ENCODE measurements at places on chromosomes 2 and 18.

DNA sequence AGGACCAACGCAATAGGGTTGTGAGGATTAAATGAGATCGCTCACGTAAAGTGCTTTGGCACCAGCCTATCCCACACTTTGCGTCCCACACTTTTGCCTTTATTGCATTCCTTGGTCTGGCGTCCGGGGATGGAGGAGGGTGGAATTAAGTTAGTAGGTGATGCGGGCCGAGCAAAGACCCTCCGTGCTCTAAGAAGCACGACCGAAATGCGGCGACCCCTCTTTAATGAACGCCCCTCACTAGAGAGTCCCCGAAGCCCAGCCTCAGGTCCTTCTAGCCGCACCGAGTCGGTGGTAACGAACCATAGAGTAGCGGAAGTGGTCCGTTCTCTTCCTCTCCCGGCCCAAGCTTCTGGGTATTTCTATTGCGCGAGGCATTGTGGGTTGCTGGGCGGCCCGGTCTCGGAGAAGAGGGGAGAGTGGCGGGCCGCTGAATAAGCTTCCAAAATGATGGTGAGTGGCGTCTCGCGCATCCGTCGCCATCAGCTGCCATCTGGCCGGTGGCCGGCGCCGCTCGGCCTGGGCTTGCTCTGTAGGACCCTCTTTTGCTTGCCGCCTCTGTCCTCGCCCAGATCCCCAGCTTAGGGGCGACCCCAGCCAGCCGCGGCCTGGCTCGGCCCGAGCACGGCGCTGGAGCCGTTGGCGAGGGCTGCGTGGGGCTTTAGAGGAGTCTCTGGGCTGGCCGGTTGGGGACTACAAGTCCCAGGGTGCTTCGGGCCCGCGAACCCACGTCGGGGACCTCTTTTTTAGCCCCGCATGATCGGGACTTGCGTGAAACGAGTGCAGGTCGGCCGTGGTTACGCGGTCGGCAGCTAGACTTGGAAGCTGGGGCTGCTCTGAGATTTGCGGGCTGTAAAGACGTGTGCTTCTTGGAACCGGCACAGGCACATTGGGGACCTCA, at the start of gene CCT7:
TSS of gene CCT7 (plus strand) at position 377 of the 901 bp plus-strand sequence. CDS start at position 448, 71 bp downstream.
- peak; percentile 95 for DNase-seq

GRCh38 chr2:128543646-128544045, 225.0 kb upstream of the HS6ST1 start:
- no peak for DNase-seq

GRCh38 chr2:137183206-137183898, 418.0 kb downstream of the THSD7B start:
- DNase-seq = no peak

GRCh38 chr2:46498681-46499080, 19.3 kb downstream of the TMEM247 start:
- DNase-seq = no peak

GRCh38 chr2:65477590-65477989, 45.2 kb upstream of the SPRED2 start:
- DNase-seq = no peak

DNA sequence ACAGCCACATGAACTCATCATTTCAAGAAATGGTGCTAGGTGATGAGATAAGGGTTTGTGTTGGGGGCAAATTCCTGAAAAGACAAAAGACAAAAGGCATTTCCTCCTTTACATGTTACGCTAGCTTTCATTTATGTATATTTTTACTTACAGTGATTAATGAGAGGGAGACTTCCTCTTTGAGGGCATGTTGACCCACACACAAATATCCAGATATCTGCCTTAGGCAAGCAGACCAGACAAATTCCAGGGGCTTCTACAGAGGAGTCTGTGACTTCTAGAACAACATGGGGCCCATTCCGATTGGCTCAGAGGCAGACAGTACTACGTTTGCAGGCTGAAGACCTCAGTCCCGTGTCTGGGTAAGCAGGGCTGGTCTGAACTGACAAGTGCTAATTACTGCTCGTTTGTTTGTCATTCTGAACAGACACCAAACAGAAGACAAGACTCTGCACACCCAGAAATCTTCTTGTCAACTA, 74.8 kb upstream of the ST6GAL2 start:
- DNase-seq = no peak

DNA sequence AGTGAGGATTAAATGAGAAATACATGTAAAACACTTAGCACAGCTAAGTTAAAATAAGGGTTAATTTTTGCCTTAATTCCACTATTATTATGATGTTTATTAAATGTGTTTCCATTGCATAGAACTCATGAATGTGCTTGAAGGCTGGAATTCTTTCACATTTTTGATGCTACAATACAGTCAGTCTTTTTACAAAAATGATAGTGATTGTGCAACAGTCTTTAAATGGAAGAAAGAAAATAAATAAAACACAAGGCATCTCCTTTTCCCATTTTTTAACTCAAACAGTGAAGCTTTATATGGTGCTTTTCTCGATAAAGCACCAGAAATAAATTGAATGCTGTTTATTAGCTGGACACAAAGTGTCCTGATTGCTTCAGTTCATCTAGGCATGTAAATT, 123.9 kb downstream of the MAP2 start:
- DNase-seq = no peak

GRCh38 chr18:8933714-8934284, 168.7 kb upstream of the NDUFV2 start:
- DNase-seq = no peak

DNA sequence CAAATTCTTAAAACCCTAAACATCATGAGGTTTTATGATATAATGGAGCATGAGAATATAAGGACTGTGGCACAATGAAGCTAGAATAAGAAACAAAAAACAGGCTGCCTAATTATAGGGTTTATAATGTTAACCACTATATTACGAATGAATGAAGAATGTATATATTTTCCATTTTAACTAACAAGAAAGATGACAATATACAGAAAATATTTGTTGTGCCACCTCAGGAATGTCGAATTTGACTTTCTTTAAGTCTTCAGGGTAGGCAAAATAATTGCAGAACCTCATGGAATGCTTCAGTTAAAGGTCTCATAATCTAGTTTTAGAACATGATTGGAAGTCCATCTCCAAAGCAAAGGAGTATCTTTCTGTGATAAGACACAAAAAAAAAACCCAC, 282.9 kb upstream of the SLC8A1 start:
- DNase-seq = no peak

DNA sequence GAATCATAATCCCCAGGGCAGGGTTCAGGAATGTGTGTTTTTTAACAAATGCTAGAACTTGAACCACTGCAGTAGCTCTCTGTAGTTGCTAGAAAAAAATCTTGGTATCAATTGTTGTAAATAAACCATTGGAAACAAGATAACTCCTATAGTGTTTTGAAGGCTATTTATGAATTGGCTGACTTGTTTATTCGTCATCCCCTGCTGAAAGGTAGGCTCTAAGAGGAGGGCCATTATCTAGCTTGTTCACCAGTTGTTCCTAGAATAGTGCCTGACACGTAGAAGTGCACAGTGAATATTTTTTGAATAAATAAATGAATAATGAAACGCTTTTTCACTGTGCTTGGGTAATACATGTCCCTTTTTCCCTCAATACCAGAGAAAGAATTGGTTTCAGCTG, 211.4 kb downstream of the BABAM2 start:
- no peak for DNase-seq

DNA sequence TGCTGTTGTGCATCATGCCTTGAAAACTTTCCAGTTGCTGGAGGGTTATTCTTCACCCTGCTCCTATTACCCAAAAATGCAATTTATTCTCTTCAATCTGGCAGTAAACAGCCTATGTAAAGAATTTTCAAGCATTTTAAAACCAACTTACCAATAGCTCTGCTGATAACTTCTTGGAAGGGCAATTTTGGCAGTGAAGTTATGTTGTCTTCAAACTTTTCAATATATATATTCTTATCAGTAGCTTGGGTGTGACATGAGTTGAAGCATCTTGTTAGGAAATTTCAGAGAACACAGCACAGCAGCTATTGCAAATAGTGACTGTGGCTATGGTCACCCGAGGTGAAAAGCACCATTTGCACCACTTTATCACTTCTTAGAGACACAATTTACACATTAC, 395.5 kb downstream of the STK39 start:
- DNase-seq = no peak

GRCh38 chr2:32772638-32773447, 145.0 kb downstream of the TTC27 start:
- DNase-seq = peak; percentile 72

GRCh38 chr2:235432741-235433520, 60.9 kb upstream of the AGAP1 start:
- peak; percentile 24 for DNase-seq

DNA sequence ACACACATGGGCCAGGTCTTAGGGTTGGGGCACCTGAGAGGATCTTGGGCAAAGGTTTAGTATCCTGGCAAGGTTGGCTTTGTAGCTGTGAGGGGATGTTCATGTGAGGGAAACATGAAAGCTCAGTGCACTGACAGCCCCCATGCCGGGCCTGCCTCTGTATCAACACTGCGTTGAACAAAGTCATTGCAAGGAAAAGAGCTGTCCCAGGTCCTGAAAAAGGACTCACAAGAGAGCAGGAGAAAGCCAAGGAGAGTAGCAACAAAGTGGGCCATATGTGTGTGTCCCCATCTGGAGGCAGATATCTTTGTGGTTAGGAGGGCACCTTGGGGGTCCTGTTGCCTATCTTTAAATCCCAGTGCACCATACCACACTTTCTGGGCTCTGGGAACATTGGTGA, 237.8 kb upstream of the THSD7B start:
- DNase-seq = no peak

DNA sequence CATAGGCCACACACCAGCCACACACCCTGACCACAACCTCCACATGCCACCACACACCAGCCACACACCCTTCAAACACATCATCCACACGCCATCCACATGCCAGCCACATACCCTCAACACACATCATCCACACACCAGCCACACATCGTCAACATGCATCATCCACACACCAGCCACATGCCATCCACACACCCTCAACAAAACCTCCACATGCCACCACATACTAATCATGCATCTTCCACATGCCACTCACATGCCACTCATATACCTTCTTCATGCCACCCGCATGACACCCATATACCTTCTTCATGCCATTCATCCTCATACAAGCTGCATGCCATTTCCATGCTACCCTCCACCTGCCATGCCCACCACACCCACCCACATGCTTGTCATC, 12.4 kb downstream of the TNS1 start:
- DNase-seq = no peak

DNA sequence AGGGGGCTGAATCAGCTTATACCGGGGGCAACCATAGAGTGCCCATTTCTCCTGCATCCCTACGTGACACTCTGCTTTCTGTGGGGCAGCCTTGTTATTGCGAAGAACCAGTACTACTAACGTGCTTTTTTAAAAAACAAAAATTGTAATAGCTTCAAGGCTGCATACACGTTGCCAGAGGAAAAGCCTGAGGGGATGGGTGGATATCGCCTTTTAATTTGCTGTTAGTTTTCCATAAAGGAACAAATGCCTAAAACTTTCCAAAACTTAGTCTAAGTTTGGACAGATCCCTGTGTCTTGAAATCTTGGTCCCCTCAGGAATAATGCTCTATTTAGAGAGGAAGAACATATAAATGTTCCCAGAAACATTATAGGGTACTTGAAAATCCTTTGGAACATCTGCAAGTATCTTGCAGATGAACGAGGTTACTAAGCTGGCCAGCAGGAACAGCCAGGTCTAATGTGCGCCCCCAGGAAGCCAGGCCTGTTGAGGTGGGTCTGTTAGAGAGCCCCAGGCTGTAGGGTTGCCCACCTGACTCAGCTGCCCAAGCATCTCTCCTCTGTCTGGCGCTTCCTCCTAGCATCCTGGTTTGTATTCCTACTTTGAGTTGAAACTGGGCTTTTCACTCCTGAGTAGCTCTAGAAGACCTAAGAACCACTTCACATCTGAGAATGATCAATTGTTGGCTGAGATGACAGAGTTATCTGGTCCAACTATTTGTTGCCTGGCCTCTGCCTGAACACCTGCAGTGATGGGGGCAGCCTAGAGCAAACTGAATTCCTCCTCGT, 96.9 kb downstream of the TGOLN2 start:
- DNase-seq = no peak

DNA sequence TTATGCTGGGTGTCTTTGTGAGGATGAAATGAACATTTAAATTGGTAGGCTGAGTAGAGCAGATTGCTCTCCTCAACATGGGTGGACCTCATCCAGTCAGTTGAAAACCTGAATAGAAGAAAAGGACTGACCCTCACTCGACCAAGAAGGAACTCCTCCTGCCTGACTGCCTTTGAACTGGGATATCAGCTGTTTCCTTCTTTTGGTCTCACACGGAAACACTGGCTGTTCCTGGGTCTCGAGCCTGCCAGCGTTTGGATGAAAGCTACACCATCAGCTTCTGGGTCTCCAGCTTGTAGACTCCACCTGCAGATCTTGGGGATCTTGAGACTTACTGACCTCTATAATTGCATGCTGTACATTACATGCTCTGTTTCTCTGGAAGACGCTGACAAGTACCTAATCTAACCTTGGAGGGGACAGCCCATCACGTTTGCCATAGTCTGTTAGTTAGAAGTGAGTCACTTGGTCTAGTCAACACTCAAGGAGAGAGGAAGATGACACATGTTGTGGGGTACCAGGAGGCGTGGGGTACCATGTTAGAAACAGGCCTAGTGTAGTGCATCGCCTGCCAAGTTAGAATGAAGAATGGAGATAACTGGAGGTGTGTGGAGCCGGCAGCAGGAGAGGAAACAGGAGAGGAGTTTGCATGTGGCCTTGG, 267.0 kb downstream of the MREG start:
- DNase-seq = no peak

DNA sequence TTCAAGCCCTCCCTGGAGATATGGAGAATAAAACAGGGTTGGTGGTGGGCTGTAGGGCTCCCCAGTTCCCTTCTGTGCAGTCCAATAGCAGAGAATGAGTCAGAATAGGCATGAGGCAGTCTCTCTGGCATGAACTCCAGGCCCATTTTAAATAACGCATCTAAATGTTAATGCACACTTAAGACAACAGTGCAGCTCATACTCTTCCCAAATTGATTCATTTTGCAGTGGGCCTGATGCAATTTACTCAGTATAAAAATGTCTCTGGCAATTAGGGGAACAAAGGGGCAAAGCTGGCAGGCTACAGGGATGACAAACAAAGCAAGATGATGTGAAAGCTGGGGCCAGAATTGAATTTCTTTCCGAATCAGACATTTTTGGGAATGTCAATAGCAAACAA, 402.8 kb downstream of the CLIP4 start:
- no peak for DNase-seq

GRCh38 chr2:162258169-162258568, 14.9 kb upstream of the FAP start:
- DNase-seq = no peak

DNA sequence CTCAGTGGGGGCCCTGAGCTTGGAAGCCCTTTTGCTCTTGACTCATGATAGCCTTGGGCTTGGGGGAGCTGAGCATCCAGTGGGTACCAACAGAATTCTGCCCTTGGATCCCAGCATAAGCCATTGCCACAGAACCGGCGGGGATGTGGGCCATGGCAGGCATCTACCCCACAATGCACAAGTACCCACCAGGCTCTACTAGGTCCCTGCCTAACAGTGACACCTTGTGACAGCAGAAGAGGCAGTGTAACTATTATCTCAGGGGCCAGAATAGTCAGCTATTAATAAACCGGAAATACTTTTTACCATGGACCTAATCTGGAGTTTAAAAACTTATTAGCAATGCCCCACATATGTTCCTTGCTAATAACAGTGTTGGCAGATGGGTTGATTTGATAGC, 397.2 kb downstream of the TMEM182 start:
- DNase-seq = no peak
